ENCODE measurements at places on chromosomes 5 and 9.

DNA sequence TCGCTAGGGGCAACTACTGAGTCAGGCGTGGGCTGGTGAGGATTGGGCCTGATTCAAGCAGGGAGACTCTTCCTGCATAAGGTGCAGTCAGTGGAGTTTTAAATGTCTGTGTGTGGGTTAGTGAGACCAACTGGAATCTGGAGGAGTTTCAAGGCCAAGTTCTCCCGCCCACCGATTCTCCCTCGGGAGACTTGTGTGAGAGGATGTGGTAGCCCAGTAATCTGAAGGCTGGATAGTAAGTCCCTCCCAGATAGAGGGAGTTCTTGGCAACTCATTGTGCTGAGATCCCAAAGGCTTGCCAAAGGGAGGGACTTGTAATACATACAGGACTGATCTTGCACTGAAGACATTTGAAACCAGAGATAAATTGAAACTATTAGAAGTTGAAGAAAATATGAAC is 51.8 kb downstream of the WDR36 start:
- no peak for DNase-seq

DNA sequence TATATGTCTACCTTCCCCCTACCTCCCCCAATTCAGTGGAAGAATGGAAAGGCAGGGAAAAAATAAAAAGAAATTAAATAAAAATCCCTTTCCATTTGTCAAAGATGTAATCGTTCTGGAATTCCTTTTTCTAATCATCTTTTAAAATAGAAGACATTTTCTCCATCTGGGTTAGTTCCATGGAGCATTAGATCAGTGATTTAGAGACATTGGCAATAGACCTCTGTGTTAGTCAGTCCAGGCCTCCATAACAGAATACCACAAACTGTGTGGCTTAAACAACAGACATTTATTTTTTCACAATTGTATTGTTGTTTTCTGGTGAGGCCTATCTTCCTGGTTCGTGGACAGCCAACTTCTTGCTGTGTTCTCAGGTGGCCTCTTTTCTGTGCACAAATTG is 516.6 kb upstream of the DAB2 start:
- DNase-seq = no peak

- no peak for DNase-seq
Measured at GRCh38 chr9:14618836-14619420, 74.3 kb downstream of the ZDHHC21 start.

DNA sequence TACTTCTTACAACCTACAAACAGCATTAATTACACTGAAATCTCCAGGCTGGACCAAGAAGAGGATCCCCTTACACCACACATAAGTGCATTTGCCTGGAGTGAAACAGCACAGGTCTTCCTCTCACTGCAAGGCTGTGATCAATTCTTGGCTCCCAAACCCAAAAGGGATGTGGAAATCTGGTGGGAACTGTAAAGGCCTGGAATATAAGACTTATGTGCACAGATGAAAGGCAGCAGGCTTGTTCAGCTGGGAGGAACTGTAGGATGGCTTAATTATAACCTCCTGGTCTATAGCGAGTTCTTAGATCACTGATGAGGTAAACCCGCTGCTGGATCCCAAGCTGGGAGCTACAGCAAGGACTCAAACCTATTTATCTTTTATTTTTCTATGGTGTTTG is 182.9 kb upstream of the TNC start:
- DNase-seq = no peak

DNA sequence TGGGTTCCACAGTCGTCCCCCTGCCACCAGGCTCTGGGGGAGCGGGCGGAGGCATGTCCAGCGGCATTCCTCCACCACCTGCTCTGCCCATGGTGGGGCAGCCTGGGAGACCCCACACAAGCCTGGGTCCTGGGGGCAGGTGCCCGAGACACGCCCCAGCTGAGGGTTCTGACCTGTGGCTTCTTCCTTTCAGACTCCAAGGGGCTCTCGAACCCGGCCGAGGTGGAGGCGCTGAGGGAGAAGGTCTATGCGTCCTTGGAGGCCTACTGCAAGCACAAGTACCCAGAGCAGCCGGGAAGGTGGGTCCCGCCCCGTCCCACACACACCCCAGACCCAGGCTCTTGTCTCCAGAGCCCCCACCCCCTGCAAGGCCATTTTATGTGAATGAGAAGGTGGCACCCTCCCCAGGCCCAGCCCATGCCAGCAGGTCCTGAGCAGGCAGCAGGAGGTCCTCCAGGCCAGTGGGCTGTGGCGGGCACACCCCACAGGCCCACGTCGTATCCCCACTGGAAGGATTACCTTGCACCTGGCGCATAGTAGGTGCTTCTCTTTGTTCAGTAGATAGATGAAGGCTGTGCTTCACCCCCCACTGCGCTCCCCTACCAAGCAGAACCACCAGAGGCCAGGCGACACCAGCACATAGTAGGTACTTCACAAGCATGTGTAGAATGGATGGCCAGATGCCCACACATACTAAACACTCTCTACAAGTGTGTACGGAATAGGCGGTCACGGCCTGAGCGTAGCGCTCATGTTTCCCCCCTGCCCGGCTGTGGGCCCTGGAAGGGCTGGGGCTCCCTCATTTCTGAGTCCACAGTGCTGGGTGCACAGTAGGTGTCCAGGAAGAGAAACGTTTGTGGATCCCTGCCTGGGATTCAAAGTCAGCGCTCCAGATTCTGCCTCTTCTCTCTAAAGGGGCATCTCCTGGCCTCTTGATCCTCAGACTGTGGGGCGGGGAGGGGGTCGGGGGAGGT is 107.9 kb downstream of the RXRA start:
- DNase-seq = no peak

- DNase-seq = no peak
Measured at GRCh38 chr5:95045181-95045965, 239.5 kb downstream of the MCTP1 start.

DNA sequence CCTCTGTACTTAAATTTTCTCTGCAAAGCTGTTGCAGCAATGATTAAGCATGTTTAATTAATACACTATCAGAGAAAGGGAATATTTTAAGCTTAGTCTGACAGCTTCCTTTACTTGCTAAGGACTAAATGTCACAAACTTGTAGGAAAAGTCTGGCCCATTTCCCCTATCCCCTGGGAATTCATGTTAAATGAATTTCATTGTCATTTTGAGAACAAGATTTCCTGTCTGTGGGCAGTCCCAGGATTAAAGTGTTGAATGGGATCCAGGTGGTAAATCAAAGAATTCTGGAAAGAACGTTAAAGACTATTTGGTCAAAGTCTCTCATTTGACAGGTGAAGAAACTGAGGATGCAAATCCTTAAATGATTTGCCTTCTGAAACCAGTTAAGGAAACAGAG is 214.8 kb downstream of the MPDZ start:
- no peak for DNase-seq

GRCh38 chr5:56126487-56127179 is 106.5 kb downstream of the ANKRD55 start:
- no peak for DNase-seq

- no peak for DNase-seq
Measured at GRCh38 chr9:134840511-134840910, 40.1 kb upstream of the FCN2 start.

- DNase-seq = no peak
Measured at GRCh38 chr5:92659246-92659645, 921.8 kb downstream of the NR2F1-AS1 start.

GRCh38 chr9:341634-342421 is 127.2 kb downstream of the DOCK8 start:
- no peak for DNase-seq

DNA sequence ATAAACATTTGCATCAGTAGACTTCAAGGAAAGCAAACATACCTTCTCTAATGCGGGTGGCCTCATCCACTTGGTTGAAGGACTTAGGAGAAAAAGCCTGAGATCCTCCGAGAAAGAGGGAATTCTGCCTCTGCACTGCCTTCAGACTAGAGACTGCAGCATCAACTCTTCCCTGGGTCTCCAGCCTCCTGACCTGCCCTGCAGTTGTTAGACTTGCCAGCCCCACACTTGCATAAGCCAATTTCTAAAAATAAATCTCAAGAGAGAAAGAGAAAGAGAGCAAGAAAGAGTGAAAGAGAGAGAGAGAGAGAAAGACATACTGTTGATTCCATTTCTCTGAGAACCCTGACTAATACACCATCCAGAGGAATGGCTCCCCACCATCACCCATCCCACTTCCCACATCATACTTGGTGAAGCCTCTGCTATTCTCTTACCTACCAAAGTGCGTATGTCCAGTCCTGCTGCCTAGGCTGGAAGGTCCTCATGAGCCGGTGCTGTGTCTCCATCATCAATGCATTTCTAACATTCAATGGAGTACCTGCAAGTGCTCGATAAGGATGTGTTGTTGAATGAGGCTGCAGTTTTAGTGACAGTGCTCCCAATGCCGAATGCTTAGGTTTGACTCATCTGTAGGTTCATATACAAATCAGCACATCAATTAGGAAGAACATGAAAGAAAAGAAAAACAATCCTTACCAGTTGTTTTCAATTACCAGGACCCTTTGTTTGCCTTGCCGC is 35.1 kb downstream of the ZNF622 start:
- no peak for DNase-seq

- DNase-seq = peak; percentile 83
Measured at GRCh38 chr5:139636207-139636792, 11.8 kb upstream of the CXXC5 start.

GRCh38 chr5:68872088-68872839 is 221.6 kb upstream of the SLC30A5 start:
- no peak for DNase-seq

DNA sequence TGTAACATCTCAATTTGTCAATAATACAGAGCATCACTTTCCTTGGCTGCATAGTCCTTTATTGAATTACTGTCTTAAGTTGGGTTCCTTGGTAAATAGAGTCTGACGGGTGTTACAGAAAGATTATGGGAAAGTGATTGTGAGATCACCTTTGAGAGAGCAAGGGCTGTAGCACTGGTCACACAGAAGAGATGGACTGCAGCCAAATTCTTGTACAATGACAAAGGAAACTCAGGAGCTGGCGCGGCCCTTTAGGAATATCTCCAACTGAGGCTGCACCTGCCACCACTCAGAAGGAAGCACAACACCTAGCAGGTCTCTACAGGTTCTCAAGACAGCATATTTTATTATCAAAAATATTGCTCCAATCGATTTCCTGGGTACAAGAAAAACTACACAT is 350.0 kb upstream of the ISL1 start:
- no peak for DNase-seq

- DNase-seq = no peak
Measured at GRCh38 chr5:172005708-172006320, 624 bp downstream of the FBXW11 start.

GRCh38 chr5:100493996-100494395 is 41.2 kb upstream of the FAM174A start:
- no peak for DNase-seq

GRCh38 chr5:36066001-36066539 is 612 bp downstream of the UGT3A2 start:
- no peak for DNase-seq

DNA sequence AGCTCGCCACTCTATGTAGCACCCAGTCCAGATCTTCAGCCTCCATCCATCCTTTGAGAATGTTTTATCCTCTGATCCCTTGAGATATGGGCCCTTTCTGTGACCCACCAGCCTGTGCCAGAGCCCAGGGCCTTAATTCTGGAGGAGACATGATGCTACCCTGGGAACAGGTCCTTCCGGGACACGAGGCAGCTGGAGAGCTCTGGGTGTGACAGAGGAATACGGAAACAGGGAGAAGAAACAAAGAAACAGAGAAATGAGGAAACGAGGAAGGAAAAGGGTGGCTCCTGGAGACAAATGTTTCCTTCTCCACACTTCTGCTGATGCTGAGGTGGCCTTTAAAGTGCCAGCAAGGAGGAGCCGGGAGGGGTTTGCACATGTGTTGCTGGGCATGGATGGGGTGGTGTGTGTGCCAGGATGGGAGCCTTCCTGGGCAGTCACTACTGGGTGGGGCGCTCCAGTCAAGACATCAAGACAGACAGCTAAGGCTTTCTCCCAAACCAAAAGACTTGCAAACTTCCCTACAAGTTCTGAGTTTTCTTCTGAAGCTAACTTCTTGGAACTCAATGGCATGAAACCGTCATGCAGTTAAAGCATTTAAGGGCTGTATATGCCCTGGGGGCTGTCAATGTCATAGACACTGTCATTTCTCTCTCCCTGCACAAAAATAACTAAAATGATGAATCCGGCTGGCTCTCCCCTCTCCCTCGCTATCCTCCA is 22.8 kb upstream of the MARCHF6 start:
- DNase-seq = no peak

- DNase-seq = no peak
Measured at GRCh38 chr5:113179156-113179555, 202.6 kb downstream of the DCP2 start.

DNA sequence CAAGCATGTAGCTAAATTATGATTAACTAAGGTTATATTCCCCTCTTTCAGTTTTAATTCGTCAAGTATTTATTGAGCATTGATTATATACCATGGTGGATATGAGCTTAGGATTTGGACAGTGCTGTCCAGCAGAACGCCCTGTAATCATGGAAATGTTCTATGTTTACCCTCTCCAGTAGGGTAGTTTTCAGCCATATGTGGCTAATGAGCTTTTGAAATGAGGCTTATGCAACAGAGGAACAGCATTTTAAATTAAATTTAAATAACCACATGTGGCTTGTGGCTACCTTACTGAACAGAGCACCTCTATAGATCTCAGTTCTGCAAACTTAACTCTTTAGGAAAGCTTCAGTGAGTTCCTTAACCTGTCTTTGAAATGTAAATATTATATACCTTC is 59.1 kb downstream of the JMY start:
- DNase-seq = no peak

DNA sequence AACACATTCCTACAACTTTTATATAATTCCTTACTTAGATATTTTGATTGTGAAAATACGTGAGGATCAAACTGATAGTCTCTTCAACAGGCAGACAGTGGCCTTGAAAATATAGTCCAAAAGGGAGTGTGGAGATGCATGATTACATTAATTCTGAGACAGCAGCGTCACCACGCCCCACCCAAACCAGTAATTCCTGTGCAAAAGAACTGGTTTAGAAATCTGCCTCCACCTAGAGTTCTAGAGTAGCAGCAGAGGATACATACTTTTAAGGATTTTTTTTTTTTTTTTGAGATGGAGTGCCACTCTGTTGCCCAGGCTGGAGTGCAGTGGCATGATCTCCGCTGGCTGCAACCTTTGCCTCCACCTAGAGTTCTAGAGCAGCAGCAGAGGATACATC is 1.6 kb upstream of the TUT7 start:
- DNase-seq = no peak

DNA sequence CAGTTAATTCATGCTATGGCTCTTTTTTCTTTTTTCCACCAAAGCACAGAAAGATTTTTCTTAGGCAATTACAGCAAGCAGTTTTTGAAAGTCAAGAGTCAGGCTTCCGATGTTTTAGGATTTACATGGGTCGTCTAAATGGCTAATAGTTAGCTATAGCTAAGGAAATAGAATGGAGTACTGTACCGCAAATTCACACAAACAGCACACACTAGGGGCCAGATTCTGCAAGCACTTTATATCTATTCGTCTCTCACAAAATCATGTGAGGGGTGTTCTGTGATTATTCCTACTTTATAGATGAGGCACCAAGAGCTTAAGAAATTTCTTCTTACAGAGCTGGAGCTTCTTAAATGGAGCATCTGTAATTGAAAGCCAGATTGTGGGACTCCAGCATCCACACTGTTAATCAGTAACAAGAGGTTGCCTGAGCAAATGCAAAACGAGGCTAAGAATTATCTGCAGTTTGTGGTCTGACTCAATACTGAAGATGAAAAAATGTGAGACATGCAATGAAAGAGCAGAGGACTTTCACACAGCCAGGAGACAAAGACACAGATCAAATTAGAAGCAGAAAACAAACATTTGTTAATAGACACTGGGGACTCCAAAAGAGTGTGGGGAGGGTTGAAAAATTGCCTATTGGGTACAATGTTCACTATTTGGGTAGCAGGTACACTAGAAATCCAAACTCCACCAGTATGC is 62.7 kb upstream of the CTXN3 start:
- no peak for DNase-seq

- DNase-seq = no peak
Measured at GRCh38 chr5:106167766-106168165, 1503.0 kb downstream of the EFNA5 start.
